RWPE2 (cell line): ENCODE measurements at places on chromosomes 11 and 22.
A peak's percentile ranks its signal among the peaks of the same experiment; 100 is the strongest.

DNA sequence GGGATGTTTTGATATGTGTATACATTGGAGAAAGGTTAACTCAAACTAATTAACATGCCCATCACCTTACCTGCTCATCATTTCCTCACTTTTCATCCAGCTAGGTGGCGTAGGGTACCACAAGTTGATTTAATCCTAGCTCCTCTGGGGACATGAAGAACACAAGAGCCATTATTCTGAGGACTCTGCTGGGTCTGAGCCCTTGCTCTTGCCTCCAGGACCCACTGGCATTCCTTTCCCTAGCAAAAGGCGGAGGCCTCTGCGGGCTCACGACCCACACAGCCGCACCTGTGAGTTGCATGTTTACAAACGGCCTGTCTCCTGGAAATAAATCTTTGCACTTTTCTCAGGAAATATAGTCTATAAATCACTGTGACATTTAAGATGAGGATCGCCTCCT, 871.9 kb downstream of the TBC1D22A start:
- no peak for DNase-seq

- no peak for DNase-seq
These were observed 140.2 kb upstream of the SESN3 start for GRCh38 chr11:95371153-95371552.

GRCh38 chr11:65427691-65428577, 5.3 kb downstream of the NEAT1 start:
- DNase-seq = peak; percentile 45

GRCh38 chr22:36285545-36285944, 32.6 kb downstream of the APOL1 start:
- DNase-seq = no peak

DNA sequence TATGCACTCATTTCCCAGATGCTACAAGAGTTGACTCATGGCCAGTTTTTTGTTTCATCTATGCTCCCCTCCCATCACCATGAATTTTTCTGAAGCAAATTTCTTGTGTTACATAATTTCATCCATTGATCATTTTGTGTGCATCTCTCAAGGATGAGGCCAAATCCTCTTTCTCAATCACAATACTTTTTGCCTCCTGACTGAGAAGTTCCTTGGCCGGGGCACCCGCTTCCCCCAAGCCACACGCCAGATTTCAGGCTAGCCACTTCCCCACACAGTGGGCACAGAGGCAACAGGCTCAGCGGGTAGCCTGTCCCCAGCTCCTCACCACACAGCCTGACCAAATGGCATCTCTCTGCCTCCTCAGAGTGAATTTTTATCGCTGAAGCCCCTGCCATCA, 9.8 kb upstream of the DSCAML1 start:
- no peak for DNase-seq

DNA sequence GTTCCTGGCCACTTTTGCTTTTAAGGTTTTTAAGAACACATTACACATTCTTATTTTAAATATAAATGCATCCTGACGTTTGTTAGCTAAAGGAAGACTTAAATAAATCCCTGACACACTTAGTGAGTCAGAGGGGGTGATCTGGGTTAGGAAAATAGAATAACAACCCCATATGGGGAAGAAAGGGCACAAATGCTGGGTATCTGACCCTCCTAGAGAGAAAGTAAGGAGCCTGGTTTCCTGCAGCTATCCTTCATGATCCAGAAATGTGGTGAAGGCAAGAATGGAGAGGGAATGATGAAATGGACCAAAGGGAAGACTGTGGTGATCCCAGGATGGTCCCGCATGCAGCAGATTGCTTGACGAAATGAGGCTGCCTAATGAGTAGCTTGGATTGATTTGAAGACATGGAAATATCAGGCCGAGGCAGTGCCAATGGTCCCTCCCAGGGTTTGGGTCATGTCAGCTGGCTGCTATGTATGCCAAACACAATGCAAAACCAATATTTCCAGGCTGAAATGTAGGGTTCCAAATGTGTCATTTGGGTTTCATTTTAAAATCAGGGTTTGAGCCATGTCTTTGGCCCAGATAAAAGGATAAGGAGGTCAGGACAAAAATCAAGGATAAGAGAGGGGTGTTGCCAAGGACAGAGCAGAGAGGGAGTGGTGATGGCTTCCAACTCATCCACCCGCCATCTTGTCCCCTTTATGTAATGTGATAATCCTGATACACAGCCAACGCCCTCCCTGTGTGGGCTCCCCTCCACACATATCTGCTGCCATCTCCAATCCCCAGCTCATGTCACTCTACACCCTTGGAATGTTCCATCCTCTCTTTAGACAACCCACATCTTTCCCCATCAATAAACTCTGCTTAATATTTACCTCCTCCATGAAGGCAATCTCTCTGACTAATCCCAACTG, 135.1 kb upstream of the PITPNB start:
- DNase-seq = no peak

- no peak for DNase-seq
These were observed 6.9 kb upstream of the VPS37C start for GRCh38 chr11:61168042-61168688.

DNA sequence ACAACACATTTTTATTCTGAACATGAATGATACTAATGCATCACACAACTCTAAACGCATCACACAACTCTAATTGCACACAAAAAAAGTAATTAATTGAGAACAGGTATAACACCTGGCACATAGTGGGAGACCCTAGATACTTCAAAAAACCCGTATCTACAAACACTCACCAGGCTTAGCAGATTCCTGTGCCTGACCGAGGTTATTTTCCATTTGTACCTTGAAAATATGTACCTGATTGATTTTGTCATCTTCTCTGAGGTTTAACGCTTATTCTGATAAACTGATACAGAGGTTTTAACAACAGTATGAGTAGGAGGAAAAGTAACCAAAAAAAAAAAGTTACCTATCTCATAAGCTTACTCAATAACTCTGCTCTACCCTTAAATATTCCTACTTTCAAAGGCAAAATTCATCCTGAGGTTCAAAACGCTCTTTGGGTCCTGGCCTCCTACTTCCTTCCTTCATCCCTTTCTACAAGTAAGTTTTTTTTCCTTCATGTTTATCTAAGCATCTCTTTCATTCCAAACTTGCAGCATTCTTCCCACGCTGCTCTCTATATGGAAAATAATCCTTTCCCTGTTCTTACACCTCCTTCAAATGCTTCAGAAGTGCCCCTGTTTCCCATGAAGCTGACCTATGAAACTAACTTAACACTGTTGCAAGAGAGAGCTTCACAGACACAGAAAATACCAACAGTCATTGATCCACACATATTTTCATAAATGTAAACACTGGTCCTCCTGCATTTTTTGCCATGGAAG, 73.3 kb downstream of the ETS1 start:
- DNase-seq = no peak

DNA sequence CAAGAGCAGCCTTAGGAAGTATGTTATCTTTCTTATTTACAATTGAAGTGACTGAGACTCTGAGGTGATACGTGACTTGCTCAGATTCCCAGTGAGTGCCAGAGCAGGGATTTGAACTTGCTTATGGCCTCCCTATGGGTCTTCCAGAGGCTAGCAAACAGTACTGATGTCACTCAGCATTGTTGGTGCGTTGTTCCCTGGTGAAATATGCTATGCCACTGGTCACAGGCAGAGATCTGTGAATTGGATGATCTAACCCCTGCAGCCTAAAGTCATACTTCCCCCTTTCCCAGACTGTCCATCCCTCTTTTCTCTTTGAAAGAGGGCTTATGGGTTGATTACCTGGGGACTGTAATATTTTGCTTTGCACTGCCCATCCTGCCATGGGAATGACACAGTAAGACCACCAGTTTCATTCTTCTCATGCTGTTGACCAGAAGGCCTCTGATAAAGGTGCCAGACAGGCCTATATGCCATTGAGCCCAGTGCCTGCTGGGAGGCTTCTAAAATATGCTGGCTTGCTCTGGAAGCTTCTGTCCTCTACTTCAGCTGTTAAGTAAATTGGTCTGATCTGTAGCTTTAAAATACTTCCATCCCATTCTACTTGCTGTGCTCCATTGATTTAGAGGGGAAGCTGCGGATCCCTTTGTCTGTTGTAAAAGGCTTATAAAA, 152.2 kb upstream of the E2F8 start:
- no peak for DNase-seq

DNA sequence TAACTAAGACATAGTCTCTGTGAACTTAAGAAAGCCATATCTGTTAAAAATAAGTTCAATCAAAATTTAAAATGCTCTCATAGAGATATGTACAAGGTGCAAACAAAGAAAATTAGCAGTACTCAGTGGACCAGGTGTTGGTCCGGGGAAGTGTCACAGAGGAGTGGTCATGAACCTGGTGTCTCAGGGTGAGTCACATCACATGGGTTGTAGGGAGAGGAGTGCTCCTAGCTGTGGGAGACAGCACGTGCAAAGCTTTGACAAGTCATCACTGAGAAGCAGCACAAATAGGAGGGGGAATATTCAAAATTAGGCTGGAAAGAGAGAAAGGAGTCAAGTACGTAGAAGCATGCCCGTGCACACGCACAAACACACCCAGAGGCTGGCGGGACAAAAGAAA, 438.1 kb downstream of the NTM start:
- DNase-seq = no peak

GRCh38 chr11:5228124-5228523, 1.3 kb upstream of the HBB start:
- no peak for DNase-seq

DNA sequence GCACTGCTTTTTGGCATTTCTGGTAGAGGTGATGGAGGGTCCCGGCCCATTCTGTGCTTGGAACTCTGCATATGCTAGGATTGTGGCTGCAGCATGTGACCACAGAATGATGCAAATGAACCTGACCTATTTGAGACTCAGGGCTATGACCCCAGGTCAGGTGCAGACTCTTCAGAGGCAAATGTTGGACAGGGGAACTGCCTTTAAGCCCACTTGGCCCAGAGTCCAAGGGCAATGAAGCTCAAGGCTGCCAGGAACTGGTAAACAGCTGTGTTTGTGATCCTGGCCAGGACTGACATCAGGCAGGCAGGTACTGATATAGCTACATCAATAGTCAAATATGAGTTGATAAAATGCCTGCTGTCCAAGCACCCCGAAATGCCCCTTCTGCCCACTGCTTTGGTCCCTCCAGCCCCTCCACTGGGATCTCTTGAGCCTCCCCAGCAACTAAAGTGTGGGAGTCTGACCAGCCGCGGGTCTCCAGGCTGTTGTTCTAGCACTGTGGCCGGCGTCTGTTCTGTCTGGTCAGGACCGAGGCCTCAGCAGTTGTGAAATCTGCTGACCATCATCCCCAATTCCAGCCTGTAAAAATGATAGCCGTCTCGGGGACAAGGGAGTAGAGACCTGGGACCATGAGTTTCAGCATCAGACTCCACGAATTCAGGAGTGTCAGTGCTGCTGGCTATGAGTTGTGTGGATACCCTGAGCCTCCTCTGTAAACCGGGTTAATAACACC, 82.4 kb upstream of the EIF3D start:
- DNase-seq = no peak

- DNase-seq = no peak
These were observed 54.6 kb upstream of the CHRM4 start for GRCh38 chr11:46445920-46446771.

DNA sequence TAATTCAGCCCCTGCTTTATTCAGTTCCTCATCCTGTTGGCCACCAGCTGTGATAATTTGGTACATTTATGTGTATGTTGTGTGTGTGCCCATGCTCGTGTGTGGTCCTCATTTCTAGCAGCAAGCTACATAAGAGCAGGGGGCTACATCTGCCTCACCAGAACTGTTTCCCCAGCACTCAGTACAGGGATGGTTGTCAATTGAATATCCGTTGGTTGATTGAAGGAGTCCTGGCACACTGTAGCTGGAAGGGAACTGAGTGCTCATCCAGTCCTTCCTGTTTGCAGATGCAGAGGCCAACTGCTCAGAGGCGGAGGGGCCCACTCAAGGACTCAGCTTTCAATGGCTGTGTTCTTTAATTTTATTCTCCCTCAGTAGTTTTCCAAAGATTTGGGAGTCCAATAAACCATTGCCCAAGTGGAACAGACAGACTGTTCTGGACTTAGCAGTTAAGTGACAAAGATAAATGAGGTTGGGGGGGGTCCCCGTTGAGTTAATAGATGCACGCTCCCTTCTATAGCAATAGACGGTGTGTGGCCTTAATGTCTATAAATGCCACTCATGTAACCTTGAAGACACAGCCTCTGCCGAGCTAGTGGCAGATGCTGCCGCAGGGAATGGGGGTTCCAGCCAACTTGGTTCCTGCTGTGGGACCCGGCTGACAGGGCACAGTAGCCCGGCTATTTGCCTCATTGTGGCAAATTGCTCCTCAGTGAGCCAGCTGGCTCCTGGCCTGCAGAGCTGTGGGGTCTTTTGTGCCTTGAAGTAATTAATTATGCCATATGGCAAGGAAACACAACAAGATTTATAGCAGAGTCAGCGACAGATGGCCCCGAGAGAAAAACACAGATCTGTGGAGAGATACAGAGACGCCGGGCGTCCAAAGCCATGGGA, 71.4 kb upstream of the GRK3 start:
- DNase-seq = no peak

- no peak for DNase-seq
These were observed 50.2 kb downstream of the C22orf31 start for GRCh38 chr22:29011240-29012100.

GRCh38 chr11:125519860-125520834, 24.1 kb upstream of the FEZ1 start:
- no peak for DNase-seq
